SJCRH30 (cell line): ENCODE measurements at places on chromosomes 13 and 19.

GRCh38 chr19:17946965-17947784 lies 14.4 kb downstream of the CCDC124 start:
- DNase-seq, result no peak

DNA sequence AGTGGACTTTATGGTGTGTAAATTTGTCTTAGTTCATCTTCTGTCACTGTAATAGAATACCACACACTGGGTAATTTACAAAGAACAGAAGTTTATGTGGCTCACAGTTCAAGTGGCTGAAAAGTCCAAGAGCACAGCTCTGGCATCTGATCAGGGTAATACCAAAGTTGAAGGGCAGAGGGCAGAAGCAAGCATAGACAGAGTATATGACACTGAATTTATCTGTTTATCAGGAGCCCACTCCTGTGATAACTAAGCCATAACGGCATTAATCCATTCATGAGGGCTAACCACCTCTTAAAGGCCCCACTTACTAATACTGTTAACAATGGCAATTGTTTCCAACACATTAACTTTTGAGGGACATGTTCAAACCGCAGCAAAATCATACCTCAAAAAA lies 4.0 kb upstream of the RFXAP start:
- DNase-seq, result peak; percentile 60

DNA sequence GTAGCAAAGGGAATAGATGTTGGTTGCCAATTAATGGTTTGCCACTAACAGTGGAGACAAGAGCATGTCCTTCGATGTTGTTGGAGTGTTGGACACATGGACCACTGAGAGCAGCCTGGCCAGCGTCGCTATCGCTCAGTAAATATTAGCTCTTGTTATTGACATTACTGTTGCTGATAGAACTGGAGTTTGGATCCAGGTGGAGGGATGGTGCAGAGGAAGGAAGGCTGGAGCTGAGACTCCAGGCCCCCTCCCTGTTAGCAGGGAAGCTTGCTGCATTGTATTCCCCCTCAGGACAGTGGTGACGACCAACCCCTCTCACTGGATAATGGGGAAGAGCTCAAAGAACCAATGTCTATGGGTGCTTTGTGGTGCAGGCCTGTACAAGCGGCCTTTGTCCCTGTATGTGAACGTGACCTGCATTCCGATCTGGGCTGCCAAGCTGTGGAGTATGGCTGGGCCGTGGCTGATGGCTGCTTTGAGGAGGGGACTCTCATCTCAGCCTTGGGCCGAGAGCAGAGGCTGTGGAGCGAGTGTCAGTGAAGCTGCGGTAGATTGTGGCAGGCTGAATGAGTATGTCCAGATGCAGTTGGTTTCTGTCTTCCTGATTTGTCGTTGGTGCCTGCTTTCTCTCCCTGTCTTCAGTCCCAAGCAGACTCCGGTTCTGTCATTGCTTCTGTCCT lies 7.0 kb downstream of the CLASRP start:
- DNase-seq, result no peak

GRCh38 chr13:28751175-28751960 lies 32.6 kb upstream of the SLC46A3 start:
- DNase-seq, result no peak

DNA sequence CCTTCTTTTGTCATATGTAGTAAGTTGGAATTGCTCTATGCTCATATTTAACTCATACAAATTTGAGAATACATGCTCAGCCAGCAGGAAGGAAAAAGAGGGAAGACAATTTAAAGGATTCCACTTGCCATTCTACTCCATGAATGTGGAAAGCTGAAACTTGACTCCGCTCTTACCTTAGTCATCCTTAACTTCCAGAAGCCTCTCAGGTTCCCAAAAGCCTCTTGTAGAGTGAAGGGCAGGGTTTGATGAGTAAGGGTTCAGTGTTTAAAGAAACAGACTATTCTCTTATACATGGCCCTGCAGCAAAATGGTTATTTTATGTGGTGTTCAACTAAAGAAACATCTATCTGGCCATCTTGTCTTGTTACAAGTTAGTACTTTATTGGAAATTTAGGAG lies 27.1 kb downstream of the FAM124A start:
- no peak for DNase-seq

DNA sequence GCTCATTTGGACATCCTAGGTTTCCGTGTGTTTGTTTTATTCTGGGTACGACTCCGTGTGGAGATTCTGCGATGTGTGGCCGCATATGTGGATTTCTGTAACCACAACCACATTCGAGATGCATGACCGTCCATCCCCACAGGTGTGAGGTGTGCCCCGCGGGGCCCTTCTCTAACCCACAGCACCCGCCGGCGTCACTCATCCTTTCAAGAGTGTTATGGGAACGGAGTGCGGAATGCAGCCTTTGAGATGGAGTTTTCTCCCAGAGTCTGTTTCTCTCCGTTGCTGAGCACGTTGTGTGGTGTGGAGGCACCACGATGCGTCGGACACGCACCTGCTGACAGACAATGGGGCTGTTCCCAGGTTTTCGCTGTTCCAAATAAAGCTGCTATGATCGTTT lies 40.0 kb downstream of the C13orf46 start:
- DNase-seq, result peak; percentile 80

DNA sequence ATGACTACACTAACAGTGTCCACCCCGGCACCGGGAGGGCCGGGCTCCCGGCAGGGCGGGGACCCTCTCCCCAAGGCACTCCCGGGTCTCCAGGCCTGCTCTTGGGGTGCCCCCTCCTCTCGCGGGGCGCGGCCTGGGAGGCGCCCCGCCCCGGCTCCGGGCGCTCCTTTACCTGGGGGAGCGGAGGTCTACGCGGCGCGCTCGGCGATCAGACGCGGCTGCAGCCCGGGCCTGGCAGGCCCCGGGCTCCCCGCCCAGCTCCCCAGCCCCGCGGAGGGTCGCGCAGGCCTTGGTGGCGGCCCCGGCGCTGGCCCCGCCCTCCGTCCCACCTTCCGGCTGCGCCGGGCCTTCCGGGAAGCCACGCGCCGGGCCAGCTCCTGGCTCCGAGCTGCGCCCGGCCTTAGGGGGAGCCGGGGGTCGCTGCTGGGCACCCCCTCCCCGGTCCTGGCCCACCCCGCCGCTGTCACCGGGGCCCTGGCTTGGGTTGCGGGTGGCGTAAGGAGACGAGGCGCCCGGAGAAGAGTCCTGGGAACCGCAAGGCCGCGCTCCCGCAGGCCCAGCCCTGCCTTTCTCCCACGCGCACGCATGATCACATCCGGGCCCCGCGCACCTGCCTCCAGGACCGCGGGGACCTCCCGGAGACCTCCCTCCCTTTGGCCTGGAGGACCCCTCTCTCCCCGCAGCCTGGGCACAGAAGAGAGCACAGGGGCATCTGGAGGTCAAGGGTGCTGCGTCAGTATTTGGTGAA lies at the start of gene C19orf12:
Gene C19orf12 (minus strand): TSS at position 309 of the 748 bp plus-strand sequence. CDS start 6,848 bp downstream, outside the sequence.
- peak; percentile 61 for DNase-seq

- DNase-seq, result no peak
These were observed 7.6 kb downstream of the KANK3 start for GRCh38 chr19:8335343-8336071.

- DNase-seq, result peak; percentile 99
These were observed at the start of gene ZNF57 for GRCh38 chr19:2900296-2901252. Gene ZNF57 (plus strand): TSS chr19:2900928. CDS start chr19:2901046, 118 bp downstream.

DNA sequence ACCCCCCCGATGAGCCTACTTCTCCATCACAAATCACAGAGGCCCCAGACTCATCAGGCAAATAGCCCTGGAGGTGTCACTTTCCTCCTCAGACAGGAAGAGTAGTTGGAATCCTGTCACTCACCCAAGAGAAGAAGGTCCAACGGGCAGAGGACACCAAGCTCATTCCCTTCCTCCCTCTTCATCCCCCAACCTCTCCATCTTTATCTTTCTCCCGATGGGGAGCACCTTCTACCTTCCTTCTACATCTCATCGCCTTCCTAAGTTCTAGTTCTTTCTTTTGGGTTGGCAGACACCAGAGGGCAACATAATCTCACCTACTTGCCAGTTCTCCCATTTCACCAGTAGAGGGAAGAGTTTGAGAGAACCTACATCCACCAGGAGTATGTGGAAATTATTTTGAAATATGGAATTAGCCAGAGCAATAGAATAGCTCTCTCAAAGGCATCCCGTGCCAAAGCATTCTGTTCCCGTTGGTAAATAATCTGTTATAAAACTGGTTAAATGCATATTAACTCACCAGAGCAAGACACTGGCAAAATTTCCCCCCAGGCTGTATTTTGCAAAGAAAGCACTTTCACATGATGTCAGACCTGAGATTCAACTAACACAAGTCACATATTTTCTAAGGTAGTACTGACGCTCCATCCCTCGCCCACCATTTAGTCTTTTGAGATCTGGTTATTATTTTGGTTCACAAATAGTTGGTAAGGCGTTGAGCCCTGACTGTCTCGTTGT lies 55.0 kb downstream of the ZIC5 start:
- peak; percentile 18 for DNase-seq

- DNase-seq, result no peak
These were observed 2.3 kb upstream of the PROZ start for GRCh38 chr13:113155982-113156655.

DNA sequence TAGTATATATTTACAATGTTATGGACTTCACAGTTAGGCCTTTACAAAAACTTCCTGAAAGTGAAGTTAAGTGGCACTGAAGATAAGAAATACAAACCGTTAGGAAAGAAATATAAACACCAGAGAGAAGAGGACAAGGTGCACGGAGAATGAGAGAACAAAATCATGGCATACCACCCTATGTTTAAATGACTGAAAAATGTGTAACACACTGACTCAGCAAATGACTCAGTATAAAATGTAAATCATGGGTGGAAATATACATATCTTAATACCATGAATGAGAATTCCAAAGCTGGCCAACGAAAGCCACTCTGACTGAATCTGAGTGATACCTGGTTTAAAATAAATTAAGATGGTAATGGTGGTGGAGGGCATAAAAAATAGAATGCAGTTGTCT lies 260.8 kb downstream of the DNAJC15 start:
- no peak for DNase-seq

- DNase-seq, result no peak
These were observed 112.6 kb downstream of the KCTD12 start for GRCh38 chr13:76773448-76774094.

- DNase-seq, result no peak
These were observed 3.5 kb downstream of the SELENOV start for GRCh38 chr19:39518458-39518857.

- DNase-seq, result no peak
These were observed at the start of gene ADGRE3 for GRCh38 chr19:14674764-14675163. Gene ADGRE3 (minus strand): TSS chr19:14674844. CDS start chr19:14674770, 74 bp downstream.

- DNase-seq, result no peak
These were observed 723.9 kb downstream of the GPC5 start for GRCh38 chr13:92122186-92122853.

DNA sequence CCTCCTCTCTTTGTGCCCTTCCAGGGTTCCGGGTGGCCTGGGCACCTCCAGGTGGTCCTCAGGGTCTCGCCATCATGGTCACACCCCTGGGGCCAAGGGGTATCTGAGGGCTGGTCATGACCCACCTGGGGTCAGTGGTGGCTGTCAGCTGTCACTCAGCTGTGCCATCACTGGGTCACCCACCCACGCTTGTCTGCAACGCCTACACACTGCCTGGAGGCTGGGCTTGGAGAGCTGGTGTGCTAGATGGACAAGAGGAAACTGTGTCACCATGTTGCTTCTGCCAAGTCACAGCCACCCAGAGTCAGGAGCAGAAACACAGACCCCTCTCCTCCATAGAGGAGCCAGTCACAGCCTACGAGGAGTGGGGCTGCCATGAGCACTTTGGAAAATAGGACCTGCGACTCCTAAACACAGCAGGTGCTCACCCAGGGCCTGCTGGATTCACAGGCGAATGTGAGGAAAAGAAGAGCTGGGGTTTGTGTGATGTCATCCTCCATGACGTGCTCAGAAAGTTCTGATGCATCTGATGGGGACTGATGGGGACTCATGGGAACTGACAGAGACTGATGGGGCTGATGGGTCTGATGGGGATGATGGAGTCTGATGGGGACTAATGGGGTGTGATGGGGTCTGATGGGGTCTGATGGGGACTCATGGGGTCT lies 10.7 kb upstream of the GRTP1 start:
- no peak for DNase-seq

GRCh38 chr13:45149964-45150363 lies 29.7 kb downstream of the GTF2F2 start:
- no peak for DNase-seq

DNA sequence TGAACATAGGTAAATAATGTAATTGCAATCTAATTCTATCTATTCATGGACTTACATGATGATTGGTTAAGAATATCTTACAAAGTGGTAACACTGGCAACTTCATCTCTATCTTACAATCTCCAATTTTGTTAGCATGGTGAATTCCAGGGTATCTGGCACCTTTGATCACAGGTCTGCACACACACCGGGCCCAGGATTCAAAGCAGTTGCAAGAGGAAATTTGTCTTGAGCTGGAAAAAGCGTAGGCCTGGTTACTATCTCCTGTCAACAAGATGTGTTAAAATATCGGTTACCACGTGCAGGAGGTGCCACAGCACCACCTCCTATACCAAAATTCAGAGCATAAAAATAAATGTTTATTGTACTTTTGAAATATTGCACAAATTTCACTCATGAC lies 2428.4 kb downstream of the PCDH9 start:
- no peak for DNase-seq

DNA sequence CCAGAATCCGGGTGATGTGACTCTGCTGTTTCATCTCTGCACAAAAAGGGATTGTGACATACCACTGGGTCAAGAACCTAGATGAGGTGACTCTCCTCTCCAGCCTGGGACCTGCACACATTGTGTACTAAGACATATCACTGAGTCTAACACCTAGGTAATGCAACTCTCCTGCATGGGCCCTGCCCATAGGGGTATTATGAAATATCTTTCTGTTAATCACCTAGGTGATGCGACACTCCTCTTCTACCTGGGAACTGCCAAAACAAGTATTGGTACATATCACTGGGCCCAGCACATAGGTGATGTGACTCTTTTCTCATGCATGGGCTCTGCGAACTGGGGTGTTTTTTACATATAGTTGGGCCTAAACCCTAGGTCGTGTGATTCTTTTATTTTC lies 35.5 kb upstream of the ZNF254 start:
- no peak for DNase-seq

- DNase-seq, result peak; percentile 95
These were observed 20.1 kb upstream of the DOCK9 start for GRCh38 chr13:98997738-98998641.

DNA sequence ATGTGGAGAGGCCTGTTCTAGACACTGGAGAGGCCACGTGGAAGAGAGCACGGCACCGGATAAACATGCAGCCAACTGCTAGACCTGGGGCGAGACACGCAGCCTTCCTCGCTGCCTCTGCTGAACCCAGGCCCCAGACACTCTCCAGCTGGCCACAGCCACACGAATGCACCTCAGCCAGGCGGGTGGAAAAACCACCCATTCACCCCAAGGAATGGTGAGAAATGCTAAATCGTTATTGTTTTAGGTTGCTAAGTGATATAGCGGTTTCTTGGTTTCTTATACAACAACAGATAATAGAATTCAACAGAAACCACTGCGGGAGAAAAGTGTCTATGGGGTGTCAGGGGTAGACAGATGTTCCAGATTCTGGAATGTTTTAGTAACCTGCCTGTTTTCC lies 52.5 kb downstream of the STK24 start:
- DNase-seq, result no peak
